Activated CD4-positive, alpha-beta T cell treated with anti-CD3 and anti-CD28 coated beads, Interleukin-10, Interleukin-2, amounts not matched to agents 100 ng/mL and 50 ng/mL, durations not matched to agents 16 hours and 8 hours (primary cell): ENCODE measurements at places on chromosomes 2 and 18.

DNA sequence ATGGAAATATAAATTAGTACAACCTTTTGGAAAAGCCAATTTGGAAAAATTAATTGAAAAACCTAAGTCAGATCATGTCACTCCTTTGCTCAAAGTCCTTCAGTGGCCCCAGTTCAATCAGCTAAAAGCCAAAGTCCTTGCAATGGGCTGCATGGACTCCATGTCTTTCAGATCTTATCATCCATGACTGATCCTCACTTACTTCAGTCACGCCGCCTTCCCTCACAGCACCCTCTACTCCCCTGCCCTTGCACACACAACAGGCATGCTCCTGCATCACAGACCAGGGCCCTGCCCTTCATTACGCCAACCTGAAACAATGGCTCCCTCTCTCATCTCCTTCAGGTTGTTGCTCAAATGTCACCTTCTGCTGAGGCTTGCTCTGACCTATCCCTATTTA lies 15.6 kb downstream of the KANSL3 start:
- DNase-seq: no peak

DNA sequence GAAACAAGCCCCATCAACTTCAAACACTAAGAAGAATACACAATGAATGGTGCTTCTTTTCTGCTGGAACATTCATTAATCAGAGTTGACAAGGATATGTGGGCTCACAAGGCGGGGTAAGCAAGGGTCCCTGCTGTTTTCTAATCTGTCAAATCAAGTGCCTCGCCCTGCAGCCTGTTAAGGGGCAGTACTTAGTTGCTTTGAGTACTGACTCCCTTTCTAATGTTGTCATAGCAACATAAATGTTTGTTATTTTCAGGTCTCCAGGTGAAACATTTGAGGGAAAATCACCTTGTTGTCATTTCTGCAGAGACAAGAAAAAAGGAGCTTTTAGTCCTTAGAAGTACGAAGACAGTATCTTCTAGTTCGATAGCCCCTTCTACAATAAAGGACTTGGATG lies 284.7 kb upstream of the PKDCC start:
- no peak for DNase-seq

DNA sequence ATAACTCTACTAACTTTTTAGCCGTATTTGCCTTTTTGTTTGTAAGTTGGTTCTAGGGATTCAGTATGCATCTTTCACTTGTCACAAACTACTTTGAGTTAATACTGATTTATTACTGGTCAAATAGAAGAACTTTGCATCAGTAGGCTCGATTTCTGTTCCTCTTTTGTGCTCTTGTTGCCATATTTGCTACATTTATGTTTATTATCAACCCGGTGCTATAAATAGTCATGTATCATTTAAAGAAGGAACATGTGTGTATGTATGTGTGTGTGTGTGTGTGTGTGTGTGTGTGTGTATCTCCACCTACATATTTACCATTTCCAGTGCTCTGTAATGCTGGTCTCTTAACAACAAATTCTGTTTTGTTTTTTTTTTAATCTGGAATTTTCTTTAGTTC lies 79.6 kb upstream of the B3GNT7 start:
- DNase-seq: no peak

- DNase-seq: no peak
Measured at GRCh38 chr2:56030901-56031300, 107.3 kb upstream of the EFEMP1 start.

GRCh38 chr2:233892793-233893192 lies 24.4 kb upstream of the TRPM8 start:
- no peak for DNase-seq

DNA sequence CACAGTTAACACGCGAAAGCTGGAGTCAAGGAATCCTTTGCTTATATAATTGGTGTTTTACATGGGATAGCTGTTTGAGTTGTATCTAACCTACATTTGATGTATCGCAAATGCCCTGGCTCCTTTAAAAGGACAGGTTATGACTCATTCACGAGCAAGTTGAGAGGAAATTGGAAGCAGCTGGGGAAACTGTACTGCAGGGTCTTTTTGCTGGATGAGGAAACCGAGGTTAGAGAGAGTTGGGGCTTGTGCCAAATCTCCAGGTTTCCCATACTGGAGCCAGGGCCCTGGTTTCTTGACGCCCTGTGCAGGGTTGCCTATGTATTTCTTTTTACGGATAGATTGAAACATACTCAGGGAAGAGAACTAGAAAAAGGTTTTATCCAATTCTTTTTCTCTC lies 60.0 kb upstream of the SPTBN1 start:
- no peak for DNase-seq

DNA sequence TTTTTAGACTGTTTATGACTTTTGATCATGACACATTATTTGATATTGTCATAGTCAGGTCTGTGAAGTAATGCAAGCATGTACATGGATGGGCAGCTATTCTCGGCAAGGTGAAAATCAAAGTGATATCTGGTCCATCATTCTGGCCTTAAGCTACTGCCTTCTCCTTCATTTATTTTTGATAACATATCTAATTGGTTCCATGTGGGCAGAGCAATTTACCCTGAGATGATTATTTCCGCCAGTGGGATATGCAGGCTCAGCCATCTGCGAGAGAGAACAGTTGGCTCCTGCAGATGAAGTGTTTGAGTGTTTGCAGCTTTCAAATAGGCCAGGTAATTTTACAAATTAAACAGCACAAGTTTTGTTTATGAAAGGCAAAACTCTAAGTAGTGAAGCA lies 116.4 kb downstream of the LYPD6 start:
- DNase-seq: no peak

DNA sequence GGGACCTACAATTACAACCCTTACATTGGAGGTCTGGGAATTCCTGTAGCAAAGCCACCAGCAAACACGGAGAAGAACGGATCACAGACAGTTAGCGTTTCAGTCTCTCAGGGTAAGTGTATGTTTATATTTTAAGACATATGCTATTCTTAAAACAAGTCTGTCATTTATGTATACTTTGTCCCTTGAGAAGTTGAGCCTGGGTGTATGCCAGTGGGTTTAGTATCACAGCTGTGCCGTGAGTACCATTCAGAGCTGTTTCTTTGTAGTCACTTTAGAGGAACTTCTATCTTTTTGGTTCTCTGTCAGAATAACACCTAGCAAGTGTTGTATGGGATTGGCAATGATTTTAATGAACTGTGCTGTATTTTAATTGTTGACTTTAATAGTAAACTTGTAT lies 125.6 kb downstream of the BIRC6 start:
- DNase-seq: no peak

DNA sequence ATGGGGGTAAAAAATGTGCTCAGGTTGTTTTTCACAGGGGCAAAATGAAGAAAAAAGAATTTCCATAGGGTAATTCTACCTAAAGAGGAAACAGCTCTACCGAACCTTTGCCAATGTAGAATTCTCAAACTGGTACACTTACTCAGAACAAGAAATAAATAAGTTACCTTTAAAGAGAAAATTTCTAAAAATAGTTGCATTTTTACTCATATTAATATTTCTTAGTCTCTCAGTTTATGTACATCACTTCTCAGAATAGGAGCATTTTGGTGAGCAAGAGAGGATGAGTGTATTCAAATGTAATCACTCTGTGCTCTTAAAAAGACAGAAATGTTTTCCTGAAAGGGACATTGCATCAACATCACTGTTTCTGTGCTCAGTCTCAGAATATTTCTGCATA lies 574.7 kb upstream of the SLC8A1 start:
- no peak for DNase-seq

GRCh38 chr18:73896685-73897084 lies 250.9 kb downstream of the FBXO15 start:
- no peak for DNase-seq

DNA sequence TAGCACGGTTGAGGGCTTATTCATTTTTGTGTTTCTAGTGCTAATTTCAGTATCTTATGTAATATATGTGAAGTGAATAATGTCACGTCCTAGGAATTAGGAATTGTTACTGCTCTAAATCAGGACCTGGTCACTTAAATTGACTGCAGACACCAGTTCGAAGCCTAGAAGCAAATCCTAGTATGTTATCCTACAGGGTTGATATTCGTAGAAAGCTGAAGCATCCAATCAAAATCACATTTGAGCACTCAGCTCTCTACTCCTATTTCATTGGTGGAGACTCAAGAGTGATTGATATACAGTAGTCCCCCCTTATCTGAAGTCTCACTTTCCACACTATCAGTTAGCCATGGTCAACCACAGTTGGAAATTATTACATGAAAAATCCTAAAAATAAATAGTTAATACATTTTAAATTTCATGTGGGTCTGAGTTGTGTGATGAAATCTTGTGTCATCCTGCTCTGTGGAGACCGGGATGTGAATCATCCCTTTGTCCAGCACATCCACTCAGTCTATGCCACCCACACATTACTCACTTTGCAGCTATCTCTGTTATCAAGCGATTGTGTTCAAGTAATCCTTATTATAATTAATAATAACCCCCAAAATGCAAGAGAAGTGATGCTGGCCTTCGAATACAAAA lies 35.2 kb upstream of the SCN9A start:
- no peak for DNase-seq

- no peak for DNase-seq
Measured at GRCh38 chr2:168814046-168814445, 11.6 kb downstream of the NOSTRIN start.

DNA sequence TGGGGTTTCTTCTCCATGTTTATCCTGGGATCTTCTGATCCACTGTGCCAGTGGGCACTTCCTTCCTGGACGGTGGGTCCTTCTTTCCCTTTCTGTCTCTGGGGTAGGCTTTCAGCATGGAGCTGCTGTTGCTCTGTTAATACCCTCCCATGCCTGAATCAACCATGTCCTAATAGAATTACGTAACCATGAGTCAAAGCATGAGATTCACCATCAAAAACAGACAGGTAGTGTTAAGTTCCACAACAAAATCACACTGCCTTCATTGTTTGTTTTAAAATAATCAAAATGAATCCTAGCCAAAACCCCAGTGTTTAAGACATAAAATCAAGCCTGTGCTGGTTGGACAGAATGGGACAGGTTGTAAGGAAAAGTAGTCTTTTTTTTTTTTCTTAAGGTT lies 37.5 kb downstream of the GNAL start:
- DNase-seq: no peak

GRCh38 chr2:236823963-236824362 lies 254.3 kb downstream of the ACKR3 start:
- DNase-seq: no peak

DNA sequence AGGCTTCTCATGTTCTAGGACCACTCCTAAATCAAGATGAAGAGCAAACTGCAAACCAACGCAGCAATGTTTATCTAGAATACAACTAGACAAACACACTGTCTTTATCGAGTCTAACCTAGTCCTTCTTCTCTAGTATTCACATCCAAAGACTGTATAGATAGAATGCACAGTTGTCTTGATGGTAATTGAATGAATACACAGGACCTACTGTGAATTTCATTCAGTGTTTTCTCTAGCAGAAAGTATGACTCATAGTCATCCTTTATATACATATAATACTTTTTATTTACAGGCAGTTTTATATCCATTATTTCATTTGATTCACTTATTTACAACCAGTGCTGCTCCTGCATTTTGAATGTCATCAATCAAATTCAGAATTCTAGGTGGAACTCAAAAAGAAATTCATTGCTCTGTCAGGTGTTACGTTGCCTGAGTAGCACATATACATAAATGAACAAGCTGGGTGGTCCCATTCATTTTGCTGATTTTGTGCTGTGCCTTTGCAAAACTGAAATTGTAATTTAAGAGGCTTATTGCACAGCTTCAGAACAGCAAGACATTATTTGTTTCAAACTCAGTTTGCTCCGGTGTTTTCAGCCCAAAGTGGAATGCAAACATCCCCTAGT lies 374.8 kb downstream of the EPHA4 start:
- DNase-seq: no peak

- DNase-seq: peak; percentile 4
Measured at GRCh38 chr18:7452331-7452730, 114.8 kb upstream of the PTPRM start.

GRCh38 chr2:46383784-46384456 lies 86.7 kb downstream of the EPAS1 start:
- DNase-seq: no peak

GRCh38 chr2:120262761-120263428 lies 10.2 kb downstream of the RALB start:
- DNase-seq: no peak

DNA sequence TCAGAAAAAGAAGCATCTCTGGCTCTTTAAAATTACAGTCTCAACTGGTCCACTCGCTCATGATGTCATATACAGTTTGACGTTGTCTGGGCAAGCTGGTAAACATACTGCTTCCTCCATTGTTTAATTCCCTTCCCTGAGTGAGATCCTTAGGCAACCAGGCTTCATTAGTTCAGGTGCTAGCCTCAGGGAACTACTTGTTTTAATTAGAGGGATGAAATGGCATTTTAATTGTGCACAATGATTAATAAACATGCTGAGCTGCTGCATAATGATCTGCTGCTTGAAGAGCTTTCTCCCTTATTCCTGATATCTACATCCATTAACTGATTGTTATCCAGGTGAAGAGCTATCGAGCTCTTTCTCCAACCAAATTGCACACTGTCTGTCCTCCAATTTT lies 195.6 kb upstream of the ETAA1 start:
- no peak for DNase-seq

DNA sequence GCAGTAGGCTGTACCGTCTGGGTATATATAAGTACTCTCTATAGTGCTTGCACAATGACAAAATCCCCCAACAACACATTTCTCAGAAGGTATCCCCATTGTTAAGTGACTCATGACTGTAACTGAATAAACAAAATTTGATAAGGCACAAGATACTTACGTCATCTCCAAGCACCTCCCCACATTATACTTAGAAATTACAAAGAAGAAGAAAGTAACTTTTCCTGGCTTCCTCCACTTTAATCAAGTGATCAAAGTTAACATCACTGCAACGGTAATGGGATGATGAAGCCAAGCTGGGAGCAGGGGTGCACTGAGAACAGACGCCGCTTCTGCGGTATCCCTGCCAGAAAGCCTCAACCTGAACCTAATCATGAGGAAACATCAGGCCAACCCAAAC lies 9.7 kb downstream of the TNS1 start:
- DNase-seq: no peak

- peak; percentile 81 for DNase-seq
Measured at GRCh38 chr2:3780477-3781402, 77.4 kb downstream of the DCDC2C start.

GRCh38 chr2:102422910-102423309 lies at the start of gene IL18RAP:
Gene IL18RAP, plus strand, starts transcription at chr2:102423160. Its CDS starts 118 bp downstream, at chr2:102423278.
- DNase-seq: no peak

DNA sequence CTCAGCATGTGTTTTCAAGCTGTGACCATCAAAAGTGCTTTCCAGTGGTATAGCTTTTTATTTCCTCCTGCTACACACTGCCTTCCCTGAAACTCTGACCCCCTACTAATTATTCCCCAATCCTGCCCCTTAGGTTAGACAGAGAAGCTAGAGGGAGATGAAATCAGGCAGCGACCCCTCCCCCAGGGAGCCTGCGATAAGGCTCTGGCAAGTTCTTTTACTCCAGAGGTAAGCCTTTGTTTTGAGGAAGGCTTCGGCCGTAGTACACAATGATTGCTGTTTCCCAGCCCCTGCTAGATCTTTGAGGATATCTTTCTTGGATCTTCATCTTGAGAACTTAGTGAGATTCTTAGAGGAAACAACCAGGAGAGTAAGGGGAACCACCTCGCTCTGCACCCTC lies 33.5 kb upstream of the NOL4 start:
- DNase-seq: no peak

GRCh38 chr2:233656443-233656842 lies 15.3 kb upstream of the UGT1A9 start:
- DNase-seq: peak; percentile 11
